ENCODE measurements at places on chromosomes 12 and 14. TPM values are rescaled to one million over a fixed set of nuclear protein-coding genes. Genes with fewer than 3 reads are reported as not detected.

METTL3 gene
- total RNA-seq = 62.6 TPM

CPNE8 gene
- total RNA-seq = 8.7 TPM

TCL1B gene
- total RNA-seq = 0.42 TPM

- no peak for DNase-seq
These were observed 36.7 kb upstream of the LGALS3 start for GRCh38 chr14:55092341-55092740.
